ENCODE measurements at places on chromosomes 13 and 19. TPM values are rescaled to one million over a fixed set of nuclear protein-coding genes. Genes with fewer than 3 reads are reported as not detected.

Gene PRODH2
- not detected for total RNA-seq

Gene SLC1A6
- not detected for total RNA-seq

Gene DAPK3
- total RNA-seq: 61.9 TPM

Gene RGL3
- 35.2 TPM for total RNA-seq

Gene TEX26
- not detected for total RNA-seq

Gene OSCAR
- total RNA-seq: 77.4 TPM

Gene FXYD1
- total RNA-seq: 27.5 TPM

- no peak overlapping the region for H3K27ac ChIP-seq
- no peaks in the 10 kb centered on the region for H3K27me3 ChIP-seq
- no peak overlapping the region for H3K4me3 ChIP-seq
- H3K36me3 ChIP-seq: no peaks in the 10 kb centered on the region
Observed at GRCh38 chr13:80070024-80070703, 270.8 kb downstream of the SPRY2 start.

GRCh38 chr19:35816262-35816661 lies 3.6 kb upstream of the PRODH2 start:
- H3K4me3 ChIP-seq: no peak overlapping the region
- H3K4me1 ChIP-seq: no peaks in the 10 kb centered on the region
- no peaks in the 10 kb centered on the region for H3K27me3 ChIP-seq
- DNase-seq: no peak
- no peak overlapping the region for H3K27ac ChIP-seq

DNA sequence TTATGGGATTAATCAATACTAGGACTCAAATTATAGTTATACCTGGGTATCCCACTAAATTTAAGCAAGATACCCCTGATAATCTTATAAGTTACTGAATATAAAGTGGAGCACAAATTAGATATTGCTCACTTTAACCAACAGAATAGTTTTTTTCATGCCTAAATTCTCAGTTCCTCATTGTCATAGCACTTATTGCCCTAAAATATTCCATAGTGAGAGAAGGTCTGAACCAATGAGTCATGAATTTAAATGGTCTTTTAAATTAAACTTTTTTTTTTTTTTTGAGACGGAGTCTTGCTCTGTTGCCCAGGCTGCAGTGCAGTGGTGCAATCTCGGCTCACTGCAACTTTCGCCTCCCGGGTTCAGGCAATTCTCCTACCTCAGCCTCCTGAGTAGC lies 42.4 kb downstream of the ZNF136 start:
- no peaks in the 10 kb centered on the region for H3K27me3 ChIP-seq
- H3K36me3 ChIP-seq: no peaks in the 10 kb centered on the region
- DNase-seq: no peak
- H3K27ac ChIP-seq: no peak overlapping the region

- no peaks in the 10 kb centered on the region for H3K36me3 ChIP-seq
- peaks cover 2% of the 10 kb centered on the region for H3K4me1 ChIP-seq
- no peak for DNase-seq
- H3K4me3 ChIP-seq: no peak overlapping the region
- no peak overlapping the region for H3K27ac ChIP-seq
- H3K27me3 ChIP-seq: no peaks in the 10 kb centered on the region
Observed at GRCh38 chr13:42547612-42548011, 26.3 kb upstream of the TNFSF11 start.

DNA sequence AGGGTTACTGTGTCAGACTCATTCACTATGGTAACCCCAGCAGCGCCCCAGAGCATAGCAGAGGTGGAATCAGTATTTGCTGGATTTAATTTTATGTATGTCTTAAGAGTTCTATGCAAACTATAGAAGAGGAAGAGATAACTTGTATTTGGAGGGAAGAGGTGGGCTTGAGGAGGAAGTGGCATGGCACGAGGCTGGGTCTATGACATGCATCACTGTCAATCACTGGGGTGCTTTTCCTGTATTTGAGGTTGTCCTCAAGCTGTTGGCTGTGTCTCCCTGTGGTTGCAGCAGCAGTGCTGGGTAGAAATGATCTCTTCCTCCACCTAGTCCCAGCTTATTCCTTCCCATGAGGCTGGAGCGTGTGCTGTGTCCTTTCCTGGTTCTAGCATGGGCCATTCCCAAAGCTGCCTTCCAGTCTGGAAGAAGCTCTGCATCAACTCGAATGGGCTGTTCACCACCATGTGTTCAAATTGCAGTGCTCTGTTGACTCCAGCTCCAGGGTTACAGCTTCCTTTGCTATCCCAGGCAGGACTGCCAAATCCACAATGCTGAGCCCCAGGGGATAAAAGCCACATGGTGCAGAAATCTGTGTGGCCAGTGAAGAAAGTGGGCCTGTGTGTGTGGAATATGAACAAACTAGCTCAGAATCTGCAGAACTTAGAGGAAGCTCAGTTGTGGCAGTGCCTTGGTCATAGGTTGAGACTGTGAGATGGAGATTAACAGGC lies 73.1 kb upstream of the MTIF3 start:
- no peaks in the 10 kb centered on the region for H3K36me3 ChIP-seq
- H3K27me3 ChIP-seq: no peaks in the 10 kb centered on the region
- no peak overlapping the region for H3K27ac ChIP-seq
- no peak overlapping the region for H3K4me3 ChIP-seq

DNA sequence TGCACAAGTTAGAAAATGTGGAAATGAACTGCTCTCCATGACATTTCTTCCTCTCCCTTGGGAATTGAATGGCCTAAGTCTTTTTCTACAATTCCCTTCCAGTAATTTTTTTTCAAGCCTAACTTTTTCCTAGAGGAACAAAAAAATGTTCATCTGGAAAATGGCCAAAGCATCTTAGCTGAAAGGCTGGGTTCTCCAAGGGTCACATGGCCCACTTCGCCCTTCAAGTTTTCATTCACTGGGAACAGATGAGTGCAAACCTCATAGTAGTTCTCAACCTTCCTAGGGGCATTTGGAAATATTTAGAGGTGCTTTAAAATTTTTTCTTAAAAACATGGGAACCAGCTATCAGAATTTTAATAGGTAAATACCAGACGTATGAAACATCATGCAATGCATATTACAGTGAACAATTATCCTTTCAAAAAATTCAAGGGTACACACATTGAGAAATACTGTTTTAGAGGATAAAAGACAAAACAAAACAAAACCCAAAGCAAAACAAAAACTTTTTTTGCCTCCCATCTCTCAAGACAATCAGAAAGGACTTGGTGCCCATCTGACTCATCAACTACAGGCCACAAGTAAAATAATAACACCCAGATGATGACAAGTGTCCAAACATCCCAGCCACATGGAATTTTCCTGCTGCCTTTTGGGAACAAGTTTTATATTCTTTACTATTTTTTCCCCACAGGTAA lies 208.8 kb downstream of the SLITRK6 start:
- no peak for DNase-seq
- no peak overlapping the region for H3K4me3 ChIP-seq
- no peak overlapping the region for H3K27ac ChIP-seq
- H3K36me3 ChIP-seq: no peaks in the 10 kb centered on the region
- H3K27me3 ChIP-seq: no peaks in the 10 kb centered on the region
- no peaks in the 10 kb centered on the region for H3K4me1 ChIP-seq

DNA sequence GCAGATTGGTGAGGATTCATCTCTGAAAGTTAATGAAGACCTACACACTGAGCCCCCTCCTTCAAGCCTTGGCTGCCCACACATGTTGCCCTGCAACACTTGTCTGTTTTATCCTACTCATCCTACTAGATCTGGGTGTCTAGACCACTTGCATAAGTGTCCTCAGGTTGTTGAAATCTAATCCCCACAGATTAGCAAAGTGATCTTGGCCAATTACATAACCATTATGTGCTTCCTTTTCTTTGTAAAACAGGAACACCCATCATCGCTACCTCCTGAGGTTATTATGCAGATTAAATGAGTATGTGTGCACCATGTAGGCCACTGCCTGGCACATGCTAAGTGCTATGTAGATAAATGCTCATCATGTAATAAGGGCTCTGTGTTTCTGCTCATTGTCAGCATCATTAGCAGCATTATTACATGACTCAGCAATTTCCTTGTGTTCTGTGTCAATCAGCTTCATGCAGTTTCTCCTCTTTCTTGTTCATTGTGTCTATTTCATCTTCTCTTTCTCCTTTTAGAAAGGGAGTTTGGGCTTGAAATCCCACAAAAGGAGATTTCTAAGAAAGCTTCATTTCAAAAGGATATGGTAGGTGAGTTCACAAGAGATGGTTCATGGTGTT lies 15.1 kb downstream of the ZNF175 start:
- no peaks in the 10 kb centered on the region for H3K27me3 ChIP-seq
- no peak for DNase-seq
- no peaks in the 10 kb centered on the region for H3K4me1 ChIP-seq

- no peaks in the 10 kb centered on the region for H3K27me3 ChIP-seq
- peak; percentile 87 for DNase-seq
- H3K4me3 ChIP-seq: no peak overlapping the region
- H3K4me1 ChIP-seq: no peaks in the 10 kb centered on the region
- peaks cover 34% of the 10 kb centered on the region for H3K36me3 ChIP-seq
Observed at GRCh38 chr19:11125994-11126685, 29.4 kb downstream of the SPC24 start.

- no peaks in the 10 kb centered on the region for H3K36me3 ChIP-seq
- DNase-seq: no peak
- no peak overlapping the region for H3K27ac ChIP-seq
- no peaks in the 10 kb centered on the region for H3K27me3 ChIP-seq
- no peaks in the 10 kb centered on the region for H3K4me1 ChIP-seq
Observed at GRCh38 chr13:96650301-96650886, 343.9 kb downstream of the OXGR1 start.

- no peak overlapping the region for H3K27ac ChIP-seq
- DNase-seq: no peak
- H3K4me1 ChIP-seq: peaks cover under 1% of the 10 kb centered on the region
- peaks cover 10% of the 10 kb centered on the region for H3K36me3 ChIP-seq
- H3K4me3 ChIP-seq: no peak overlapping the region
- H3K27me3 ChIP-seq: no peaks in the 10 kb centered on the region
Observed at GRCh38 chr19:16207063-16207462, 9.4 kb downstream of the AP1M1 start.

DNA sequence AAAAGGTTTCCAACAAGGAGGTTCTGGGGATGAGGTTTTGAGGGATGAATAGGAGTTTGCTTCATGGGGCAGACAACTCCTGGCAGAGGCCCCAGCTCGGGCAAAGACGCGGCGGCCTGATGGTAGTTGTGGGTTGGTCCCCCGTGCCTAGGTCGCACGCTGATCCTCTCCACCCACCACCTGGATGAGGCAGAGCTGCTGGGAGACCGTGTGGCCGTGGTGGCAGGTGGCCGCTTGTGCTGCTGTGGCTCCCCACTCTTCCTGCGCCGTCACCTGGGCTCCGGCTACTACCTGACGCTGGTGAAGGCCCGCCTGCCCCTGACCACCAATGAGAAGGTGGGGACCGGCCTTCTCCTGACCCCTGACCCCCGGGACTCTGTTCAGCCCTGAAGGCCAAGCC lies 11.9 kb downstream of the ABCA7 start:
- no peak for DNase-seq
- H3K27me3 ChIP-seq: no peaks in the 10 kb centered on the region
- no peak overlapping the region for H3K4me3 ChIP-seq
- H3K4me1 ChIP-seq: no peaks in the 10 kb centered on the region
- no peak overlapping the region for H3K27ac ChIP-seq

DNA sequence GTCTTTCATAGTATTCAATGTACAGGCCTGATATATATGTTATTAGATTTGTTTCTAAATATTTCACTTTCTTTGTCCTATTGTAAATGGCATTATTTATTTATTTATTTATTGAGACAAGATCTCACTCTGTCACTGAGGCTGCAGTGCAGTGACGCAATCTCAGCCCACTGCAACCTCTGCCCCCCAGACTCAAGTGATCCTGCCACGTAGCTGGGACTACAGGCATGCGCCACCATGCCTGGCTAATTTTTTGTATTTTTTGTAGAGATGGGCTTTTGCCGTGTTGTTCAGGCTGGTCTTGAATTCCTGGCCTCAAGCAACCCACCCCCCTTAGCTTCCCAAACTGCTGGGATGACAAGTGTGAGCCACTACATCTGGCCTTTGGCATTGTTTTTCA lies 5.4 kb upstream of the GAS6 start:
- DNase-seq: no peak
- H3K4me3 ChIP-seq: no peak overlapping the region
- peaks cover 2% of the 10 kb centered on the region for H3K4me1 ChIP-seq
- no peaks in the 10 kb centered on the region for H3K36me3 ChIP-seq
- H3K27ac ChIP-seq: no peak overlapping the region

- H3K4me1 ChIP-seq: no peaks in the 10 kb centered on the region
- no peak overlapping the region for H3K27ac ChIP-seq
- peaks cover 15% of the 10 kb centered on the region for H3K27me3 ChIP-seq
- no peak for DNase-seq
- H3K36me3 ChIP-seq: no peaks in the 10 kb centered on the region
Observed at GRCh38 chr13:36436811-36437210, 4.5 kb downstream of the CCNA1 start.

DNA sequence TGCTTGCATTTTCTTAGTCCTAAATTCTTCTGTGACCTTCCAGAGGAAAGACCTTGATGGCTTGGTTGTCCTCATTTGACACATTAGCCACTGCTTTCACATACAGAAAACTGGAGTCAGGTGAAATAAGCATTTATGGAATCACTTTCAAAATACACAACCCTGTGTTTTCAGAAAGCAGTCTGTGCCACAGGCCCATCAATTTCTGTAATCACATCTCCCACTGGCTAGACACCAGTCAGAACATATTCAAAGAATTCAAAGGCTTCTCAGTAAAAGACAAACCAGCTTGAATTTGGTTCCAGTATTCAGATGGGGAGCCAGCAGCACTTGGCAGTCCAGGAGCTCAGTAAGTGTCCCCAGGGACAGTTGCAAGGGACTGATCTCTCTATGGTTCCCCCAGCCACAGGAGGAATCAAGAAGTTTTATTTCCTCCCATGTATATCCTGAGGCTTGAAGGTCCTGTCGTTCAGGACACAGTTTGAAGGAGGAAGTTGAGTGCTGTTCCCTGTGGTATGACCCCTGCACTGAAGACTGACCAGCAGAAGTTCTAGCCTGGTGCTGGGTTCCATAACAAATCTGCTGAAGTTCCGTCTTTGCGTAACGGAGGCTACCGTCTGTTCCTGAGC lies 214.3 kb downstream of the FOXO1 start:
- DNase-seq: no peak
- no peaks in the 10 kb centered on the region for H3K36me3 ChIP-seq
- no peaks in the 10 kb centered on the region for H3K27me3 ChIP-seq

GRCh38 chr13:113157929-113158747 lies at the start of gene PROZ:
PROZ (plus strand) TSS chr13:113158648; CDS start chr13:113158661, 13 bp downstream.
- no peaks in the 10 kb centered on the region for H3K27me3 ChIP-seq
- no peak within 1 kb of the TSS for H3K27ac ChIP-seq
- no peak within 1 kb of the TSS for H3K4me3 ChIP-seq
- no peaks in the 10 kb centered on the region for H3K36me3 ChIP-seq

DNA sequence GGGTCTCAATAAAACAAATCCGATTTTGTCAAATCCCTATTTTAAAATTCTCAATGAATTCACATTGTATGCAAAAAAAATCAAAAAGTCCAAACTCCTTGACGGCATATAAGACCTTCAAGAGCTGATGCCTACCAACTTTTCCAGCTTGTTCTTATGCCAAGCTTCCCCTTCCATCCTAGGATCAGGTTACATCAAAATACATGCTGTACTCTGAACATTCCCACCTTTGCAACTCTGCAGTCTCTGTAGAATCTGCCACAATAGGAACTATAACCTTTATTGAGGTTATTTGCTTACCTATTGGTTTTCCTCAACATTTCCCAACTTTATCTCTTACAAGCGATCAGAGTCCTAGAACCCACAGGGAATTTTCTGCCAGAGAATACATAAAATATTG lies 7.9 kb downstream of the KBTBD7 start:
- H3K27ac ChIP-seq: no peak overlapping the region
- no peak overlapping the region for H3K4me3 ChIP-seq
- H3K4me1 ChIP-seq: no peaks in the 10 kb centered on the region

Measured in lung (tissue), 17 donors.